RPMI7951 (cell line): ENCODE measurements at places on chromosomes 2 and 18. TPM values are rescaled to one million over a fixed set of nuclear protein-coding genes. Genes with fewer than 3 reads are reported as not detected.
A peak's percentile ranks its signal among the peaks of the same experiment; 100 is the strongest.

Gene ZNF385B
- total RNA-seq = 0.48 TPM in 1 of 2 replicates, not detected in the other

Gene AGFG1
- total RNA-seq = 85.0 and 120 TPM in 2 replicates

Gene STAM2
- 31.2 and 36.4 TPM in 2 replicates for total RNA-seq

Gene PLEK
- not detected in 2 replicates for total RNA-seq

Gene VSNL1
- not detected in 2 replicates for total RNA-seq

Gene GPR39
- total RNA-seq = 36.0 and 39.9 TPM in 2 replicates

Gene CYP27A1
- total RNA-seq = 19.9 and 20.5 TPM in 2 replicates

Gene SLC66A2
- 15.4 and 19.6 TPM in 2 replicates for total RNA-seq

Gene NYAP2
- total RNA-seq = not detected in 2 replicates

Gene GPR35
- total RNA-seq = 0.10 and 0.12 TPM in 2 replicates

Gene TMEFF2
- total RNA-seq = 0.10 and 0.12 TPM in 2 replicates

Gene DPP10
- total RNA-seq = not detected in 2 replicates

Gene ADD2
- total RNA-seq = not detected in 2 replicates

Gene DCDC2C
- total RNA-seq = not detected in 2 replicates

- no peak for DNase-seq
Measured at GRCh38 chr2:41942278-41942677, 105.5 kb upstream of the PKDCC start.

GRCh38 chr2:237896507-237896892 lies 37.1 kb downstream of the RAMP1 start:
- DNase-seq = no peak

DNA sequence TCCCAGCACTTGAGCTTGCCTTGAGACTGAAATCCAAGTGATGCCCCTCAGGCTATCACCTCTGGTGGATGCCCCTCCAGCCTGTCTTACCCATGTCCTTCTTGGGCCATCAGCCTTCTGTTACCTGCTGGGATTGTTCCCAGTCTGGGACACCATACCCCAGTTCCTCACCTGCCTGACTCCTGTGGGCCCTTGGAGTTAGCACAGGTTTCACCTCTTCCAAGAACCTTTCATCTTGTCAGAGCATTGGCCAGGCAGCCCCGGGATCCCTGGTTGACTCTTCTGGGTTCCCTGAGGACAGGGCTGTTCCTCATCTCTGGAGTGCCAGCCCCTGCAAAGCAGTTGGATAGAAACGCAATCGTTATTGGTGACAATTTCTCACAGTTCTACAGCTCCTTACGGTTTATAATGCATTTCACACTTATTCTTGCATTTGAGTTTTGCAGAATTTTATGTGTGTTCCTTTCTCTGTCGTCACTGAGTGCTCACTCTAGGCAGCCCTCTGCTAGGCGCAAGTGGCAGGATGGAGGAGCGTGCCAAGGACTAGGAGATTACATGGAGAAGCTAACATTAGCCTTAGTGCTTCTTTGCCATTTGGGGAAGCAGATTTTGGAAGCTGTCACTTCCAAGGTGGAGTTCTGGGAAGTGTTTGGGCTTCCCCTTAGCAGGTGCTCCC lies 139.7 kb downstream of the DDX1 start:
- no peak for DNase-seq

DNA sequence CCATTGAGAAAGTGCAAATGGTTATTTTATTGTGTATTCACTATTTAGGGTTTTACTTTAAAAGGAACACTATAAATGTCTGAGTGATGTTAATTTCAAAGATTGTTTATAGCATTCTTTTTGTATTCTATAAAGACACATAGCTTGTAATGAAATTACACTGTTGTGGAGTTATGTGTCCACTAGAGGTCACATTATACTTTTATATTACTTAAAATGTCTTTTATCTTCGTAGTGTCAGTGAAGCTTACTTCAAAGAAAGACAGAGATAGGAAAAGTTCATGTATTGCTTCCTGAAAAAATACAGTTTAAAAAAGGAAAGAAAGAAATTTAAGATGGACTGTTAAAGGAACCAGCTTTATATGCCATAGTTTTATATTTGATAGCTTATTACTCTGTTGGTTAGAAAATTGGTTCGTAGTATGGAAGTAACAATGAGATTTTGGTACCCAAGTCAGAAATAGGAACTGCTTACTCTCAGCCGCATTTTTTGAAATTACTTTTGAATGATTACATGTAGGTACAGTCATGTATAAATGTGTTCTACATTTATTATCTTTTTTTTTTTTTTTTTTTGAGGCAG lies 20.5 kb downstream of the APLF start:
- peak; percentile 32 for DNase-seq

GRCh38 chr2:105081006-105081601 lies 43.2 kb downstream of the MRPS9 start:
- DNase-seq = no peak

- peak; percentile 88 for DNase-seq
Measured at GRCh38 chr2:132400169-132400900, 16.3 kb upstream of the GPR39 start.

DNA sequence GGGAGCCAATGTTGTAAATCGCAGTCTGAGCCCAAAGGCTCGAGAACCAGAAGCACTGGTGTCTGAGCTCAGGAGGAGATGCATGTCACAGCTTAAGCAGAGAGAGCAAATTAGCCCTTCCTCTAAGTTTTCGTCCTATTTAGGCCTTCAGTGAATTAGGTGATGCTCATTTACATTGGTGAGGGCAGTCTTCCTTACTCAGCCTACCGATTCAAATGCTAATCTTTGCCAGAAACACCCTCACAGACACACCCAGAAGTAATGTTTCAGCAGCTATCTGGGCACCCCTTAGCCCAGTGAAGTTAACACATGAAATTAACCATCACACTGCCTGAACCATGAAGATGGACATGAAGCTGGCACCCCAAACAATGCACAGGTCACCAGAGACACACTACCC lies 385.1 kb downstream of the STK39 start:
- DNase-seq = no peak

DNA sequence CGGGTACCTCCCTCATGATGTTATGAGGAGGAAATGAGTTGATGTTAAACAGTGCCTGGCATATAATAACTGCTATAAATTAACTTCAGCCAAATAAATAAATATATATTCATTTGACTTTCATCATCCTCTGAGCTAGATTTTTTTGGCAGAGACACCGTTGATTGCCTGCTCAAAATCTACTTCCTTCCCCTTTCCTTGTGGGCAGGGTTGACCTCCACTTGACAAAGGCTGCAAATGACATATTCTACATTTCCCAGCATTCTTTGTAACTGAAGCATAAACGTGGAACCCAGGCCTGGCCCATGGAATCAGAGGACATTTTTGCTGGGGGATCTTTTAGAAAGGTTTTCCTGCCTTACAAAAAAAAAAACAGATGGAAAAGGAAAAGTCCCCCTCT lies 177.8 kb downstream of the TXNL1 start:
- no peak for DNase-seq

DNA sequence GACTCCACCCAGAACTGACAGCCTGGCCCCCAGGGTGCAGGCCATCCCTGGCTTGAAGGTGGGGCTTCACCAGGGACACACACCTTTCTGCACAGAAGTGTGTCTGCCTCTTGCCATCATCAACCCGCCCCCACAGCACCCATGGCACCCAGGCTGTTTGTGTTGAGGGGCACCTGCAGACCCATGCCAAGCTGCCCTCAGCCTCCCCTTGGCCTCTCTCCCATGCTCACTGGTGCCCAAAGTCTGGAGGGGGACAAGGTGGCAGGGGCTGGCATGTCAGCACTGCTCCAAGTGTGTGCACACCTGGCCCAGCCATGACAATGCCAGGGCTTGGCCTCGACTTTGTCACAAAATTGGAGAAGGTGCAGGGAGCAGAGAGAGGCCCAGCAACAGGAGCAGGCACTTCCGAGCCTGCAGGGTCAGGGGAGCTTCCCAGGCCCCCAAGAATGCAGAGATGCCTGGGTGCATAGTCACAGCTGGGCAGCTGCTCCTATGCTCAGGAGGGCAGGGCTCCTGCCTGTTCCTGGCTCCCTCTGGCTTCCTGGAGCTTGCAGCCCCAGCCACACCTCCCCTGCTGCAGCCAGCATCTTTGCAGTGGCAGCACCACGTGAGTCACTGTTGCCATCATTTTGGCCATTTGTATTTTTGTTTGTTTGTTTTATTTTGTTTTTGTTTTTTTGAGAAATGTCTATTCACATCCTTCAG lies 280.6 kb upstream of the UBE2E3 start:
- peak; percentile 6 for DNase-seq

- no peak for DNase-seq
Measured at GRCh38 chr18:2958819-2959298, 54.1 kb downstream of the LPIN2 start.

GRCh38 chr2:205758500-205758899 lies 76.2 kb downstream of the NRP2 start:
- DNase-seq = no peak

GRCh38 chr2:46873604-46874068 lies 42.0 kb downstream of the MCFD2 start:
- DNase-seq = peak; percentile 97

- DNase-seq = no peak
Measured at GRCh38 chr2:197232010-197232409, 78.6 kb downstream of the ANKRD44 start.

DNA sequence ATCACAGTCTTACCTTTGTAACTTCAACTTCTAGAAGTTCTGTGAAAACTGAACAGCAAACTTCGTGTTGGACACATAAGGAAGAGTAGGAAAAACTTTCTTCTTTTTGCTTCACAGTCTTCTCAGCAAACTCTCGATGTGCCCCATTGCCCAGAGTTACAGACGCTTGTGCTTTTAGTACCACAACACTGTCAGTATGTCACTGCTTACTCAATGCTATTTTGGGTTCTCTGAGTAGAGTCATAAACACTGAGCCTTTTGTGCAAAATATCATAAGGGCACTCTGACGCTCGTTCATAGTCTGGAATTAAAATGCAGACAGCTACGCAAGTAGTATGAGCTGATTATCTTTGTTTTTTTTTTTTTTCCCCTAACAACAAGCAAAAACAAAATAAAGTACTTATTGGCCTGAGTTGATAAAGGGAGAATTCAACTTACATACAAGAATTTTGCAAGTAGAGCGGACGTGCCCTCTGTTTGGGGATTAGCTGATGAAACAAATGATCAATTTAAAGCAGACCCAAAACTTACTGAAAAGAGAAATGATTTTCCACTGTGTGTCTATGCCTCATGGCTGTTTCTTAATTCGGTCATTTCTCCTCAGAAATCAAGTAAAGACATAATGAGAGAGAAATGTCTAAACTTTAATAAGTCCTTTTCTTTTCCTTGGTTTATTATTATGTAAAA lies at the start of gene CDH19:
CDH19 (minus strand) TSS at position 150 of the 687 bp plus-strand sequence. CDS start 31,886 bp downstream, outside the sequence.
- peak; percentile 37 for DNase-seq

GRCh38 chr18:32270341-32270740 lies 80.5 kb downstream of the MEP1B start:
- no peak for DNase-seq

GRCh38 chr2:33589444-33589843 lies 9.7 kb downstream of the FAM98A start:
- no peak for DNase-seq

- no peak for DNase-seq
Measured at GRCh38 chr2:159988412-159988970, 73.9 kb downstream of the PLA2R1 start.

DNA sequence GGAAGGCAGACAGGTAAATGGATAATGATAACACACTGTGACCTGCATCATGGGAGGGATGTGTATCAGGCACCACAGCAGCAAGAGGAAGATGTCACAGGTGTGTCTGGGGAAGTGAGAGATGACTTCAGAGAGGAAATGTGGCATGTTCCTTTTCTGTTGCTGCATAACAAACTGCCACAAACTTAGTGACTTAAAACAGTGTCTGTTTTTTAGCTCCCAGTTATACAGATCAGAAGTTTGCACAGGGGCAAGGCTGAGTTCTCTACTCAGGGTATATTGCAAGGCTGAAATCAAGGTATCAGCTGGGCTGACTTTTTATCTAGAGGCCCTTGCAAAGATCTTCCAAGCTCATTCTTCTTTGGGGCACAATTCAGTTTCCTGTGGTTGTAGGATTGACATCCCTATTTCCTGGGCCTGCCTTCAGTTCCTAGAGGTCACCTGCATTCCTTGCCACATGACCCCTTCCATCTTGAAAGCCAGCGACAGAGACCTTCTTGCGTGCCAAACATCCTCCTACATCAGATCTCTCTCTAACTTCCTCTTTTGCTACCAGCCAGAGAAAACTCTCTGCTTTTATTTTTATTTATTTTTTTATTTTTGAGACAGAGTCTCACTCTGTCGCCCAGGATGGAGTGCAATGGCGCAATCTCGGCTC lies 2.1 kb upstream of the MAP3K2 start:
- no peak for DNase-seq

DNA sequence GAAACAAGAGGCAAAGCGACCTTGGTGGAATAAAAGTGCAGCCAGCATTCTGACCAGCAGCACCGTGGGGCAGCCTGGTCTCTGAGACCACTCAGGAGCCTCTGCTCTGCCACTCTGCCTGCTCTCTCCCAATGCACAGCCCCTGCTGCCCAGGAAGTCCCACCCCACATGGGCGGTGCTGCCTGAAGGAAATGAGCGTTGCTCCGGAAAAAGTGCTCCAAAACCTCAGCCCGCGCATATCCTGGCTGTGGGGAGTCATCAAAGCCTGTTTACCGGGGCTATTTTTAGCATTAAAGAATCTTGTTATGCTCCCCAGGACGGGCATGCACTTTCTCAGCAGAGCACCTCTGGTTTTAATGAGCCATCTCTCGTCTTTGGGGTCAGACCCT lies 54.5 kb downstream of the EPAS1 start:
- no peak for DNase-seq

DNA sequence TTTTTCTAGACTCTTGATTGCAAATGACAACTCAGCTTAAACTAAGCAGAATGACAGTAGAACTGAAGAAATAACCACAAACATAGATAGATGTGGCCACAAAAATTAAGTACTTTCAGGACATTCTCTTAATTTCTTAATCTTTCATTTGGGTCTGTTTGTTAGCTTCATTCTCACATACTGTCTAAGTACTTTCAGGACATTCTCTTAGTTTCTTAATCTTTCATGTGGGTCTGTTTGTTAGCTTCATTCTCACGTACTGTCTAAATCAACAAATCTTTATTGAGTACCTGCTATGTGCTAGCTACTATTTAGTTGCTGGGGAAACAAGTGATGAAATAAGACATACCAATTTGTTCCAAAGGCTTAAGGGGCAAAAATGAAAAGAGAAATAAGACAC lies 35.1 kb downstream of the FAM117B start:
- DNase-seq = no peak

DNA sequence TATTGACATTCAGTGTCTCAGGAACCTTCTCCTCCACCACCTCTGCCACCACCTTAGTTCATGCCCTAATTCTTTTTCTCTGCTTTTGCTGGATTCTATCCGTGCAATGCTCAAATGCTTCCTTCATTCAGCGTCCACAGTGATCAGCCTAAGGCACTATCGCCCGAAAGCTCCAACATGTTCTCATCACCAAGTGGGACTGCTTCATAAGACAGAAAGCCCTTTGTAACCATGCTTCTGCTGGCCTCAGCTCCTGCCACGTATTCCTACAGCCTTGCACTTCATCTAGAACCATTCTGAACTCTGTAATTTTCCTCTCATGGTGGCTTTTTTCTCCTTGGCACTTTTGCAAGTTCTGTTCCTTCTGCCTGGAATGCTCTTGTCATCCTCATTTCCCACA lies 222.9 kb downstream of the HNMT start:
- DNase-seq = peak; percentile 2

GRCh38 chr2:171810422-171811244 lies 83.4 kb downstream of the SLC25A12 start:
- no peak for DNase-seq

GRCh38 chr2:12424809-12425208 lies 291.9 kb upstream of the TRIB2 start:
- no peak for DNase-seq
